Stimulated activated CD4-positive, alpha-beta T cell treated with anti-CD3 and anti-CD28 coated beads, Interleukin-1b, Interleukin-23, amount 100 ng/mL, for 1 hour (primary cell): ENCODE measurements at places on chromosomes 1 and 21.

- DNase-seq = no peak
Observed at GRCh38 chr21:45977396-45977795, 4.2 kb upstream of the COL6A1 start.

- DNase-seq = no peak
Observed at GRCh38 chr1:10146391-10146790, 64.0 kb upstream of the KIF1B start.

DNA sequence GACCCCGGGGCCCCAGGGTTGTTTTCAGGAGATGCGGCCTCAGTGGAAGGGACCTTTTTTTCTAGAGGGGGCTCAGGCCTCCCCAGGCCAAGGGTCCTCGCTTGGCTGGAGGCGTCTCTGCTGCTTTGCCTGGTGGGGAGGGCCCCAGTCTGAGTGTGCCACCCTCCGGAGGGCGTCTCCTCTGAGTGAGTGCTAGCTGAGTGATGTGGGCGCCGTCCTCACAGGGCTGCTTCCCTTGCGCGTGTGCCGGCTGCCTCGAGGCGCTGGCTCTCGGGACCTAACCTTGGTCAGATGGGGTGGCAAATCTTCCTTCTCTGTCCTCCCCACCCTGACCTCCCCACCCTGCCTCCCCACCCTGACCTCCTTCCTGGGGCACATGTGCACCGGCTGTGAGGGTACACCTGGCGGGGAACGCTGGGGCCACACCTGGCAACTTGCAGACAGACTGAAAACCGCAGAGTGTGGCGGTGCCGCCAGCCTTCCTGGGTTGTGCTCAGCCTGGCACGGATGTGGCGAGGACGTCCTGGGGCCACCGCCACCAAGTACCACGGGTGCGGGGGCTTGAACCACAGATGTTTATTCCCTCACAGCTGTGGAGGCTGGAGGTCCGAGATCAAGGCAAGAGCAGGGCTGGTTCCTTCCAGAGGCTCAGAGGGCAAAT, 93.0 kb upstream of the TTC34 start:
- DNase-seq = no peak

- no peak for DNase-seq
Observed at GRCh38 chr21:29349702-29350101, 51.0 kb downstream of the BACH1 start.
